Progenitor cell of endocrine pancreas (in vitro differentiated cells): ENCODE measurements at places on chromosomes 6 and 20. TPM values are rescaled to one million over a fixed set of nuclear protein-coding genes. Genes with fewer than 3 reads are reported as not detected.

GMPR gene
- total RNA-seq: 0.50 and 1.3 TPM in 2 replicates

- no peak for DNase-seq
Observed at GRCh38 chr6:128667339-128667858, 147.0 kb upstream of the PTPRK start.

DNA sequence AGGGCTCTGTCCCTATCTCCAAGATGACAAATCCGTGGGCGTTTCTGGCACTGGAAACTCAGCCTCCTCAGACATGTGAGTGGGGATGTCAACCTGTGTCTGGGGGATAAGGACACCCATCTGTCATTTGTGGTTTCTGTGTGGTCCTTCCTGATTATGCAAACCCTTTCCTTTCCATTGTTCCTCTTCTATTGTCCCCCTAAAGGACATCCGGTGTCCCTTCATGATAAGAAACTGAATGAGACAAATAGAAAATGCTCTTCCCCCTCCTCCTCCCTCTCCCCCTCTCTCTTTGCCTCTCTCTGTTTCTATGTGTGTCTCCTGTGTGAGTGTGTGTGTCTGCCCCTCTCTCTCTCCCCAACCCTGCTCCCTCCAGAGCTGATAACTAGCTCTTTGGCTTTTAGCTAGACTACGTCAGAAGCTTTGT lies 11.5 kb upstream of the GLP1R start:
- no peak for DNase-seq

- DNase-seq: no peak
Observed at GRCh38 chr6:121305957-121306607, 28.2 kb downstream of the TBC1D32 start.
